ENCODE measurements at places on chromosomes 11 and 22.

- DNase-seq, result no peak
Observed at GRCh38 chr11:47983464-47984397, 3.4 kb downstream of the PTPRJ start.

GRCh38 chr22:43945632-43946383, 9.4 kb upstream of the SAMM50 start:
- peak; percentile 35 for DNase-seq

DNA sequence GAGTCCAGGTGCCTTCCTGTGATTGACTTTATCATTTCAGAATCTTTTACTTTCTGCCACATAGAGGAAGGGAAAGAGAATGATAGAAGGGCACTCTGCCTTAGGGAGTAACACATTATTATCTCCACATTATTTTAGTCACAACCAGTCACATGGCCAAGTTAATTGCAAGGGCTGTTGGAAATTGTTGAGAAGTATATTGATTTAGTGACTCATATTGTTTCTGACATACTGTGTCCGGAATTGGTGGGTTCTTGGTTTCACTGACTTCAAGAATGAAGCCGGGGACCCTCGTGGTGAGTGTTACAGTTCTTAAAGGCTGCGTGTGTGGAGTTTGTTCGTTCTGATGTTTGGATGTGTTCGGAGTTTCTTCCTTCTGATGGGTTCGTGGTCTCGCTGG, 8.7 kb downstream of the OR51B4 start:
- DNase-seq, result no peak

- DNase-seq, result no peak
Observed at GRCh38 chr11:69309631-69310280, 15.8 kb downstream of the MYEOV start.

DNA sequence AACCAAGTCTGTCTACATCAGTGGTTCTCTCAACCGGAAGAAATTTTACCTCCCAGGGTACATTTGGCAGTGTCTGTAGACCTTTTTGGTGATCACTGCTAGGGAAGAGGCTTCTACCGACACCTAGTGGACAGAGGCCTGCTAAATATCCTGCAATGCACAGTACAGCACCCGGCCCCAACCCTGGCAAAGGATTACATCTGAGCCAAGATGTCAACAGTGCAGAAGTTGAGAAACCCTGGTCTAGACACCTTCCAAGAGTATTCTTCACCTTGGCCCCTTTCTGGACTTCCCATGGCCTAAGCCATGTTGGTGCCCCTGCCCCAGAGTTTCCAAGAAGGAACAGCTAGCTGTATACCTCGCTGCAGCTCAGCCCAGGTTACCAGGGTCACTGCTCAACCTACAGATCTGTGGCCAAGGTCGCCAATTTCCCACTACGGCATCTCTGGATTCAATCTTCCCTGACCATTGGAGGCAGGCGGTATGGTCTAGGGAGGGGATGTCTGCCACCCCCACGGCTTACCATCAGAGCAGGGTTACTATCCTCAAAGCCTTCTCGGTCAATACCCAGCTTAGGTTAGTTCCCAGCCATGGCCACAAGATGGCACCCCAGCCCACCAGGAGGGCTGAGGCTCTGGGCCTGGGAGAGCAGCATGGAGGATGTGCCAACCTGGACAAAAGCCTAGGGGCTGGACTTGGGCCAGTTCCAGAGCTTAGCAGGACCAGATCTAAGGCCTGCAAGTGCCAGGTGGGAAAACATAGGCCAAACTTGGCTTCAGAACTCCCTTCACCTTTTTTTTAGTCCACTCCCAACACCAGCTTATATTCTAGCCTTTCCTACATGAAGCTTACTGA, 3.7 kb upstream of the KCNC1 start:
- DNase-seq, result no peak

- no peak for DNase-seq
Observed at GRCh38 chr22:24216541-24217209, 28.2 kb downstream of the GGT5 start.

- DNase-seq, result no peak
Observed at GRCh38 chr11:69700278-69701140, 3.3 kb downstream of the FGF19 start.

- no peak for DNase-seq
Observed at GRCh38 chr11:73961321-73961720, 10.5 kb downstream of the DNAJB13 start.

- no peak for DNase-seq
Observed at GRCh38 chr22:23826510-23827350, 12.1 kb downstream of the DERL3 start.

DNA sequence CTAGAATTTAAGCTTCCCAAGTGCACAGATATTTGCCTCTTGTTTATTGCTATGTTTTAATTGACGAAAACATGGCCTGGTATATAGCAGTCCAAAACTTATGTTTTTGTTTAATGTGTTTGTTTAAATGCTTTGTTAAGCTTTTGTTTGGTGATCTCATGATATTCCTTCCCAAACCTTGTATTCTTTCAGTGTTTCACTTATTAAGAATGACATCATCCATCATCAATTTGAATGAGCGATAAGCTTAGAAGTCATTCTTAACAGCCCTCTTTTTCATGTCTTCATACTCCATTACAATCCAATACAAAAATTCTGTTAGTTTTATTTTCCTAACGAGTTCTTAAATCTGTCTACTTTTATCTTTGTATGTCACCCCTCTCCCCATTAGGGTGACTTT, 206.0 kb downstream of the DYNC2H1 start:
- no peak for DNase-seq

DNA sequence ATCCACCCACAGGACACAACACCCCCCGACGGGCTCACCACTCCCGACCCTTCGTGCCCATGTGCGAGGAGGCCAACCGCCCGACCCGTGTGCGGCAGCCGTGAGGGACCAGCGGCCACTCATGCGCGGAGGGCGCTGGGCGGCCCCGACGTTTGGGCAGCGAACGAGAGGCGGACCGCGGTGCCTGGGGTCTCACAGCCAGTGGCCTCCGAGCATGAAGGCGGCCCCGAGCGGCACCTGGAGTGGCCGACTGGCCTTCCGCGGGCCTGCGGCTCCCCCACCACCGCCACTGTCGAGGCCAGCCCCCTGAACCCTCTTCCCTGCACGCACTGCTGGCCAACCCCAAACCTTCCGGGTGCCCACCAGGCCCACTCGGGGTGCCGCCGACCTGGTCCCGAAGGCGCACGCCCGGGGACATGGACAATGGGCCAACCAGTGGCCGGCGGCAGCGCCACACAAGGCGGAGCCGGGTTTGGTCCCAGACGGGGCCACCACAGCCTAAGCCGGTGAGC, 4274.9 kb upstream of the OR11H1 start:
- no peak for DNase-seq

DNA sequence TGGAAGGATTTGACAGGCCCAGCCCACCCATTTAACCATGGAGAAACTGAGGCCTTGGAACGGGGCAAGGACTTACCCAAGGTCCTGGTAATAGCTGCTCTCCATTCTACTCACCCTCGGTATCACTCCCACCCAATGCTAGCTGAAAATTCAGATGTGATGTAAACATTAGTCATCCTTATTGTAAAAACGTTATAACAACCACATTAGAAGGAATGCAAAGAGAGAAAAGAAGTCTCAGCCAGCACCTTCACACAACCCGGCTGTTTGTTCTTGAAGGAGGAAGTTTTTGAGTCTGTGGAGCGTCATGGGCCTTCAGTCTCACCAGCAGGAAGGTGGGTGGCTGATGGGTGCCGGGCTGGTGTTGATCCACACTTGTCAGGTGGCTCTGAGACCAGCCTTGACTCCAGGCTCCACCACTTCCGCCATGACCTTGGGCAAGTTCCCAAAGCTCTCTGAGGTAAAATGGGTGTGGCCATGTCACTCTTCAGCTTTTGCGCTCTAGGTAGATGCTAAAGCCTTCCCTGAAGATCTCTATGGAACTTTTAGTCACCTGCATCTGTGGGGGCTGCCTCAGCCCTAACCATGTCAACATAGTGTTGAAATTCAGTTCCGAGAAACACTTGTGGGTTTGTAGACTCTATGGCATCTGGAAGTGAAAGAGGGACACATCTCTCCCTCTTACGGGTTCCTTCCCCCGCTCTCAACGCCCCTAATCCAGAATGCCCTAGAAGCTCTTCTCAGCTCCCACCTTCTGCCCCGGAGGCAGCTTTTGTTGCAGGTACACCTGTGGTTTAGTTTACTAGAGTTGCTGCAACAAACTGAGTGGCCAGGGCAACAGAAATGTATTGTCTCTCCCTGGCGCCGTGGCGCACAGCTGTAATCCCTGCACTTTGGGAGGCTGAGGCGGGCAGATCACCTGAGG, 14.8 kb downstream of the CD6 start:
- DNase-seq, result peak; percentile 87

DNA sequence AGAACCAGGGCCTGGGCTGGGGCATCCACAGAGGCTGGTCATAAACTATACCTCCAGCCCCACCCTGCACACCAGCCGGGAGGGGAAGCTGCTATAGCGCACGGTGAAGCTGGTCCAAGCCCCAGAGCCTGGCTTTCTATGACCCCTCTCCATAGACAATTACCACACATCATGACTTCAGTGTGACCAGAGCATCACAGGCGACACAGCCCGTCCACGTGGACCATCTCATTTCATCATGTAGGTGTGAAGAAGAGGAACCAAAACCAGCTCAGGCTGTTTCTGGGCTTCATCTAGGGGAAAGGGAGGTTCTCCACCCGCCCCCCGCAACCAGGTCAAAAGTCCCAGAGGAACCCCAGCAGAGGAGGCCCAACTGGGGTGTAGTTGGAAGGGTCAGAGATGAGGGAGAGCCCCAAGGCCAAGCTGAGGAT, 3.0 kb downstream of the CXCR5 start:
- DNase-seq, result no peak

GRCh38 chr11:236774-237767, at the start of gene PSMD13:
TSS of gene PSMD13 (plus strand) at chr11:236976. CDS start at chr11:237050, 74 bp downstream.
- DNase-seq, result peak; percentile 73

Measured in activated CD8-positive, alpha-beta memory T cell treated with anti-CD3 and anti-CD28 coated beads for 4 hours (primary cell).